ENCODE measurements at places on chromosomes 12 and 14.

DNA sequence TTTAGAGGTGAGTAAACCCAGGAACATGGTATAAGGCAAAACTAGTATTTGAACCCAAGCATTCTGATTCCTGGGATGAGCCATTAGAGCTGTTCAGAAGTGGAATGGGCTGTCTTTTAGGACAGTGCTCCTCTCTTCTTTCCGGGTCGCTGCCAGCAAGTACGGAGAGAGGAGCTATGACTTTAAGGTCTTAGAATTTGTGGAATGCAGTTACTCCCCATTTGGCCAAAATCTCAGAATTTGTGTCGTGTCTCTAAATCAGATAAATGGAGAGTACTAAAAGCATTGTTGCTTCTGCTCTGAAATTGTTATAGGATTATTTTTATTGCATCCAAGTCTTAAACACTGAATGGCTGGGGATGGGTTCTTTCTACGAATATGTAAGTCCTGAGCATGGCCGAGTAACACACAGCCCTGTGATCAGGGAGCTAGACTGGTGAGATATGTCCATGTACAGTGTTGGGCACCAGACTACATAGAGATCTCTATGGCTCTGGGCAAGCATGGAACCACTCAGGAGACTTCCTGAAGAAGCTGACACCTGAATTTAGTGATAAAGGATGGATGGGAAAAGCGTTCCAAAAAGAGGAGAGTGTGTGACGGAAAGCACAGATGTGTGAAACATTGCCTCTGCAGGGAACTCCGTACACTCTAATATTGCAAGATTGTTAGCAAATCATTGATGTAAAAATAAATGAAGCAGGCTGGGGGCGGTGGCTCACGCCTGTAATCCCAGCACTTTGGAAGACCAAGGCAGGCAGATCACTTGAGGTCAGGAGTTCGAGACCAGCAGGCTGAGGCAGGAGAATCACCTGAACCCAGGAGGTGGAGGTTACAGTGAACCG lies 184.7 kb downstream of the SRGAP1 start:
- DNase-seq: no peak

- no peak for DNase-seq
These were observed 48.9 kb downstream of the SERPINA10 start for GRCh38 chr14:94244182-94244581.

GRCh38 chr12:95462551-95462950 lies 11.4 kb upstream of the METAP2 start:
- DNase-seq: no peak

- no peak for DNase-seq
These were observed 293.1 kb downstream of the RPAP3 start for GRCh38 chr12:47412601-47413236.

- DNase-seq: no peak
These were observed 268.9 kb downstream of the RAD51B start for GRCh38 chr14:68088451-68088854.

- no peak for DNase-seq
These were observed 428.3 kb downstream of the FUT8 start for GRCh38 chr14:65840786-65841185.

GRCh38 chr14:73739899-73740617 lies 25.9 kb upstream of the PNMA1 start:
- no peak for DNase-seq

- DNase-seq: no peak
These were observed 20.5 kb downstream of the FNTB start for GRCh38 chr14:65007202-65007601.

All from stimulated activated effector memory CD8-positive, alpha-beta T cell treated with anti-CD3 and anti-CD28 coated beads, Interleukin-12 subunit alpha, Interleukin-12 subunit beta, amount 100 ng/mL, for 72 hours (primary cell).